ENCODE measurements at places on chromosomes 16 and 17.

GRCh38 chr17:82031885-82032627 is 578 bp downstream of the RAC3 start:
- DNase-seq, result no peak

- no peak for DNase-seq
Observed at GRCh38 chr16:84486126-84486525, 18.3 kb downstream of the MEAK7 start.

DNA sequence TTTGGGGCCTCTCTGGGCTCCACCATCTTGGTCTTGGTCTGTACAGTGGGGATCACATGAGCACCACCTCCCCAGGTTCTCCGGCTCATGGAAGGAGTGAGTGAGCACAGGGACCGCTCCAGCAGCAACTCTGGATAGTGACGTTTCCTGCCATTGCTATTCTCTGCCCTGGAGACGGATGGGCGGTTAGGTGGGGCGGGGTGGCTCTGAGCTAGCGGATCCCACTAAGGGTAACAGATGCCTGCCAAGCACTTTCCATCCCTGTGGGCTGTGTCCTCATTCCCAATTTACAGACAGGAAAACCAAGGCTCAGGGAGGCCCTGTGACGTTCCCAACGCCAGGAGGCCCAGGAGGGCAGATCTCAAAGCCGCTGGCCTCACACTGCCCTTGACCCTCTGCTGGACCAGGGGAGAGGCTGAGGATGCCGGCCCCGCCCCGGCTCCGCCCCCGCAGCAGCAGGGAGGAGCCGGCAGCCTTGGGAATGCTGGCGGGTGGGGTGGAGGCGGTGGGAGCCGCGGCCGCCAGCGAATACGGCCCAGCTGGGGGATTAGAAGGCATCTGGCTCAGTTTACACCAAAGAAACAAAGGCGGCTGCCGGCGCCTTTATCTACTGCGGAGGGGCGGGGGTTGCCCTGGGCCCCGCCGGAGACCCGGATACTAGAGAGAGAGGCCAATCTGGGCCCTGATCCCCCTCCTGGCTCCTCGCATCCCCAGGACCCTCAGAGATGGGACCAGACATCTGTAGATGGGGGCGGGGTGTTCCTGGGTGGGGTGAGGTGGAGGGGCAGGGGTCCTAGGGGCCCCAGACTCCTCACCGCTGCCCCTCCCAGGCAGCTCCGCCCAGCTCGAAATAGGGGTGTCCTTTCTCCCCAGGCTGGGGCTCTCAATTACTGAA is 122.3 kb upstream of the CIBAR2 start:
- DNase-seq, result no peak

DNA sequence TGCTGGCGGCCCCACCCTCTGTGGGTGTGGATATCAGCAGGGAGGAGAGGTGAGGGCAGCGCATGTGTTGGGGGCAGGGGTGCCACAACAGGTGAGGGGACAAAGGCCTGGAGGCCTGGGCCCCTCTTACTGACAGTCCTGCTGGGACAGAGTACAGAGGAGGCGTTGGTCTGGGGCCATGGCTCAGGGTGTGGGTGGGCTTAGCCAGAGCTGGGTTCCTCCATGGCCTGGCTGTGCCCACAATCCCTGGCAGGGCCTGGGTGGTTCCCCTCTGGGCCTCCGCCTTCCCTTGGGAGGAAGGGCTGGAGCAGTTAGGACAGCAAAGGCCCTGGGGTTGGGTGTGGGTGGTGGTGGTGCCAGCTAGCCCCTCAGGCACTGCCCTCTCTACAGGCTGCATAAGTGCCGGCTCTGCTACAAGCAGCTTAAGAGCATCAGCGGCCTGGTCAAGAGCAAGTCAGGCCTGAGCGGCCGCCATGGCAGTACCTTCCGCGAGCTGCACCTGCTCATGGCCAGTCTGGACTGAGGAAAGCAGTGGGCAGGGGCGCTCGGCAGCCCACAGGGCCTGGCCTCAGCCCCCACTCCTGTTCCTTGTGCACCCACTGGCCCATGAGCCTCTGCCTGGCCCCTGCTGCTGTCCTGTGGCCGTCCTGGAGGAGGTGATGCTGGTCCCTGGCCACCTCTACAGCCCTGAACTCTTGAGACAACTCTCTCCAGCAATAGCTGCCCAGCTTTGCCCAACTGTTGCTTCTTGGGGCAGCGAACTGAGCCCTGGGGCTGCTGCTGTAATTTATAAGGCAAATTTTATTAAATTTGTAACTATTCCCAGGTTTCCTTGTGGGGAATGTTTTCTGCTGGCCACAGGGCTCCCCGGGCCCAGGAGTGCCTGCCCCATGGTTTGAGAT is 21.1 kb downstream of the KATNB1 start:
- no peak for DNase-seq

GRCh38 chr16:11136600-11136999 is 119.4 kb downstream of the SOCS1 start:
- no peak for DNase-seq

All from T-helper 1 cell (primary cell).